ENCODE measurements at places on chromosomes 5 and 9. TPM values are rescaled to one million over a fixed set of nuclear protein-coding genes. Genes with fewer than 3 reads are reported as not detected.

GLDC gene
- 3.1 TPM for total RNA-seq

GABBR2 gene
- total RNA-seq = not detected

PCDHGB2 gene
- total RNA-seq = 0.25 TPM

ADAMTS19 gene
- not detected for total RNA-seq

FIBCD1 gene
- not detected for total RNA-seq

TRIM36 gene
- total RNA-seq = 0.40 TPM

FGD3 gene
- 36.4 TPM for total RNA-seq

SPATA31C1 gene
- not detected for total RNA-seq

LMX1B gene
- total RNA-seq = not detected

FOXD4L4 gene
- total RNA-seq = 0.11 TPM

PDCD1LG2 gene
- total RNA-seq = 0.25 TPM

TBC1D13 gene
- total RNA-seq = 19.6 TPM

ANKRA2 gene
- total RNA-seq = 16.4 TPM
